ENCODE measurements at places on chromosomes 1 and 21.

- DNase-seq, result no peak
These were observed 765 bp downstream of the VAMP3 start for GRCh38 chr1:7771823-7772299.

- no peak for DNase-seq
These were observed 55.3 kb upstream of the HSPA13 start for GRCh38 chr21:14438211-14438610.

DNA sequence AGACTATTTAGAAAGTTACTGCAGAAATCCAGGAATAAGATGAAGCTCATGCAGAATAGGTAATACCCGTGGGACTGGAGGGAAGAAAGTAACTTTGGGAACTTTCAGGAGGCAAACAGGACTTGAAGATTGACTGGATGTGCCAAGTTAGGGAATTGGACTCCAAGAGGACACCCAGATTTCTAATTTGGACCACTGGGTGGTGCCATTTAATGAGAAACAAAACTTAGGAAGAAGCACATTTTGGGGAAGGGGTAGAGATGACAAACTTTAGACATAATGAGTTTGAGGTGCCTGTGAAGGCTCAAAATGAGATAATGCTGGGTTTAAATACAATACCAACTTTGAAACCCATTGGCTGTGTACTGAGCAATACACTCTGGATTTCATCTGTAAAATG lies 3.3 kb upstream of the B4GALT3 start:
- DNase-seq, result peak; percentile 35

DNA sequence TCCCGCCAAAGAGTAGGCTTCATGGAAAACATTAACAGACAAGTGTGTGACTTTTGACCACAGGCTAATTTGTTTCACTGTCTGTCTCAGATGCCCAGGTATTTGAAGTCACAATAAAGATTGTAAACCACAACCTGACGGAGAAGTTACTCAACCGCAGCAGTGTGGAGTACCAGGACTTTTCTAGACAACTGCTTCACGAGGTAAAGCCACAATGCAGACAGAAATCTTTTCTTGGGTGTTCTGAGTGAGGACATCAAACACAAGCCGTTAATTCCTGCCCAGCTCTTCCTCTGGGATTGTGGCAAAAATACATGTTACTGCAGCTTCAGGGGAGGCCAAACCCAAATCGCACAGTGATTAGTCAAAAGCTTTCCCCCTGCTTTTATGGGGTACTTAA lies 31.0 kb downstream of the UMODL1 start:
- DNase-seq, result no peak

DNA sequence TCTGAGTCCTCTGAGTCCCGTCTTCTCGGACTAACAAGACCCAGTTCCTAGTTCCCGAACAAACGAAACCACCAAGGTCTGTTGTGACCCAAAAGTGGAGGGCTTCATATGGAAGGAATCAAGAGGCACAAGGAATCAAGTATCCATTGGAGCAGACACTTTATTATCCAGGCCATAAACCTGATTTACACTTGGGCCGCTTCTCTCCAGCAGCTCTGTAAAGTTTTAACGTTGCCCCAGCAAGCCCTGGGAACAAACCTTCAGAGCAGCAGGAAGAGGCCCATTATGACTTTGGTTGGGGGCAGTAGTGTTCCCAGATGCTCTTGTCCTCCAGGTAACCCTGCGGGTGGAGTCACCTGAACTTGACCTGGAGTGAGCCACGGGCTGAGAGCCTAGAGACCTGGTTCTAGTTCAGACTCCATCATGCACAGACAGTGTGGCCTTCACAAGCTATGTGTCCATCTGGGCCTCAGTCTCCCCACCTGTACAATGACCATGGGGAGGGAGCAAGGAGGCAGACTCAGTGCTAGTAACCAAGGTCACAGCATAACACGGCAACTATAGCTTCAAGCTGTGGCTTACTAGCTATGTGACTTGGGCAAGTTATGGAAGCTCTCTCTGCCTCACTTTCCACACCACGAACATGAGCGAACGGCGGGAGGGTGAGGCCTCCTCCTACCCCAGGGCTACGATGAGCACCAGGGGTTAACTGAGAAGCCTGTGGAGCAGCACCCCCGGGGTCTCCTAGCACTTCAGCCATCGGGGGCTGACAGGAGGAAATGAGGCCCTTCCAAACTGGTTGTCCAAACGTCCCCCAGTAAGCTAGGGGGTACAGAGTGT lies 95.7 kb downstream of the GLIS1 start:
- DNase-seq, result no peak

- no peak for DNase-seq
These were observed 27.7 kb upstream of the C8B start for GRCh38 chr1:56993475-56993874.

DNA sequence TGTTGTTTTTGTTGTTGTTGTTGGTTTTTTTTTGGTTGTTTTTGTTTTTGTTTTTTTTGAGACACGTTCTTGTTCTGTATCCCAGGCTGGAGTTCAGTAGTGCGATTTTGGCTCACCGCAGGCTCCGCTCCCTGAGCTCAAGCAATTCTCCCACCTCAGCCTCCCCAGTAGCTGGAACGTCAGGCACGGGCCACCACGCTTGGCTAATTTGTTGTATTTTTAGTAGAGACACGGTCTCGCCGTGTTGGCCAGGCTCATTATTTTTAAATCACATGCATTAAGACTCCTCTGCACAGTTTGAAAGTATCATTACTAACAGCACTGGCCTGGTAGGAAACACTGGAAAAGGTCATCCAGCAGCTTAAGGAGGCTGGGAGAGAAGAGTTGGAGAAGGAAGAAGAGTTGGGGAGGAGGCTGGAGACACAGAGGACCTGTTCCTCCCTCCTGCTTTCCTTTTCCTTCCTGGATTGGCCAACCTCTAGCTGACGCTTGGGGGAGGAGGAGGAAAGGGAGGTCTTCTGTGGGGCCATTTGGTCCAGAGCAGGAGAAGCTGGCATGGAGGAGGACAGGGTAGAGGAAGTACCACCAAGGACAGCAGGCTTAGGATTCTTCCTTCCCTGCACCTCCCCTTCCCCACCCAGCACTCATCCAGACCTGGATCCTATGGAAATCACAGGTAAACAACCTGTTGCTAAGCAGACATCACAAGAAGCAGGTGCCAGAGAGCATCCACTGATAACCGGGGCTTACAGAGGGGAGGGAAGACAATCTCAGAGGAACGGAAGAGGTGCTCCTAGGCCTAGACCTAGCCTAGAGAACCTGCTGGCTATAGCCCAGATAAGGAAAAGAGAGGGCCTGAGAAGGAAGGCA lies 71.9 kb upstream of the GOLT1A start:
- no peak for DNase-seq

- no peak for DNase-seq
These were observed 10.9 kb upstream of the CAMTA1 start for GRCh38 chr1:6774381-6774780.

DNA sequence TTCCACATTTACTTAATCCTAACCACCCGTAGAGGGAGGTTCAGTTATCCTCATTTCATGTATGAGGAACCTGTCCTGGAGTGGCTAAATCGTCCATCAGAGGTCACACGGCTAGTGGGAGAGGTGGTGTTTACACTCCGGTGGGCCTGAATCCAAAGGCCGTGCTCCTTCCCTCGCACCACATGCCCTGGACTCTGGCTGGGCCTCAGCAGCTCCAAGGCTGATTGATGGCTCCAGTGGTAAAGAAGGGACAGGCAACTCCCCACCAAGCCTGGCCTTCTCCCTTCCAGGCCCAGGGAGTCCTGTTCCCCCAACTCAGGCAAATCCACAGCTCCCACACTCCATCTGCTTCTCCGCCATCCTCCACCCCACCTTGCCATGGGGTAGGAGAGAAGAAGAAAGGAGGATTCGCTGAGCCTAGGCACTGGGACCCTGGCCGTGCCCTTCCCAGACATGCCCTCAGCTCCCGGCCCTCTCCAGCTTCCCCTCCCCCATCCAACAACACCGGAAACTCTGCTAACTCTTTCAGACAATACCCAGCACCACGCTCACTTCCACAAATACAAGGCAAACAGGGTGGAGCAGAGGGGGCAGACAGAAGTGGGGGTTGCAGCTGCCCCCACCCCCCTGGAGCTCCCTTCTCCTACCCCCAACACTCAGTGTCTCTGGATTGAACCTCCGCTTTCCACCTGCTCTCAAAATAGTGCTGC lies 10.9 kb downstream of the ARHGEF2 start:
- DNase-seq, result peak; percentile 64

- peak; percentile 73 for DNase-seq
These were observed 35.7 kb downstream of the TTC39A start for GRCh38 chr1:51294566-51295184.

GRCh38 chr1:22490309-22490708 lies 38.7 kb downstream of the ZBTB40 start:
- no peak for DNase-seq

GRCh38 chr1:160748181-160748877 lies 9.3 kb downstream of the SLAMF7 start:
- no peak for DNase-seq

DNA sequence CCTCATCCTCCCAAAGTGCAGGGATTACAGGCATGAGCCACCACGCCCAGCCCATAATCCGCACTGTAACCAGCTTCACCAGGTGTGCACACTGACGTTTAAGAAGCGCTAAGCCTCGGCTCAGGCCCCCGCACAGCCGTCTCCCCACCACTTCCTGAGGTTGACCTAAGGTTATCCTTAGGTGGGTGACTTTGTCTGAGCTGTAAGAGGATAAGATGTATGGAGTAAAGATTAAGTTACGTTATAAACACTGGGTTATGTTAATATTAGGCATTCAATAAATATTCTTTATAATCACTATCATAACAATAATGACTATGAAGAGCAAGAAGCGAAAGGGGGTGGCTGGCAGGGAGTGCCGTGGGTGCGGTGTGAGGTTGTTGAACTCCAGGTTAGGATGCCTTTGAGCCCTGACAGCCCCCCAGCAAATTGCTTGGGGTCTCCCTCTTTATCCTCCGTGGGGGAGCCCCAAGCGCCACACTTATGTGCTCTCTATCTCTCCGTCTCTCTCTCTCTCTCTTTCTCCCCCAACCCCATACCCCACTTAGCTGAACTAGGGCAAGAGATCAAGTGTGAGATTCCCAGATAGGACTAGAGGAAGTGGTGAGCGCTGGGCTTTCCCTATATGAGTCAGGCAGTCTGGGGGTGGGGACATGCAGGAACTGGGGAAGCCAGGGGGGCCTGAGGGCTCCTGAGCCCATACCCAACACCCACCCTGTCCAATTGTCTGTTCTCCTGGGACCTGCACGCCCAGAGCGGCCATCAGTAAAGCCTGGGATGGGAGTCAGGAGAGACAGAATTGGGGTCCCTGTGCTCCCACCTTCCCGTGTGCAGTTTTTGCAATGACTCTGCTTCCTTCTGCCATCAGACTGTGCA lies 7.6 kb downstream of the EFHD2 start:
- DNase-seq, result peak; percentile 83

GRCh38 chr1:110566836-110567235 lies 39.3 kb downstream of the KCNA2 start:
- no peak for DNase-seq

GRCh38 chr1:199995096-199995685 lies 32.3 kb upstream of the NR5A2 start:
- DNase-seq, result no peak

GRCh38 chr1:173176246-173176645 lies 30.9 kb downstream of the TNFSF4 start:
- no peak for DNase-seq

All from bone marrow (tissue), 2 donors.